ENCODE measurements at places on chromosomes 16 and 17.

DNA sequence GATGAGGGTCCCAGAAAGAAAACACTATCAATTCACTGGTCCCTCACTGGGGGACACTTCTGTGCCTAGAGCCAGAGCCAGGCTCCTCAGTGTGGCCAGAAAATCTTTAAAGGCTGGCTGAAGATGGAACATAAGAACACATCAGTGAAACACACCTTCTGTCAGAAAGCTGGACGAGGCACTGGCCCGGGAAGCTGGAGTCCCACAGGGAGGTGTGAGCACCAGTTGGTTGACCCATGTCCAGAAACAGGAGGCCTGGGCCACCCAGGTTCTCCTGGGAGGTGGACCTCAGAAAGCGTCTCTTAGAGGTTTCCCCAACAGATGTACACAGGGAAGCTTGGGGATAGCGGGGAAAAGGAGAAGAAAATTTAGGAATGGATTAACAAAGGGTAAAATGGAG lies 56.2 kb upstream of the ALDH3A2 start:
- DNase-seq, result no peak

DNA sequence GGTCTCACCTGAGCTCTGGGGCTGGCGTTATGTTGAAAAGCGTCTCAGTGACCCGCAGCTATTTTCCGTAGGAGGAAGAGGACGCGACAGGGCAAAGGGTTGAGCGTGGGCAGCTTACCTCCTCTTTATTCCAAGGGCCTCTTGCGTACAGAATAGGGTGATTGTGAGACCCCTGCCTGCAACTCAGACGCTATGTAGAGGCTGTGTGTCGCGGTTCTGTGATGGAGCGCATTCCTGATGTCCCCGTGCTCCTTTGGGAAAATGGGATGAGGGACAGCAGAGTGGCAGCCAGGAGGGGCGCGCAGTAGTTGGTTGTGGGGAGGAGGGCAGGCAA lies 531 bp upstream of the CDH8 start:
- DNase-seq, result no peak

DNA sequence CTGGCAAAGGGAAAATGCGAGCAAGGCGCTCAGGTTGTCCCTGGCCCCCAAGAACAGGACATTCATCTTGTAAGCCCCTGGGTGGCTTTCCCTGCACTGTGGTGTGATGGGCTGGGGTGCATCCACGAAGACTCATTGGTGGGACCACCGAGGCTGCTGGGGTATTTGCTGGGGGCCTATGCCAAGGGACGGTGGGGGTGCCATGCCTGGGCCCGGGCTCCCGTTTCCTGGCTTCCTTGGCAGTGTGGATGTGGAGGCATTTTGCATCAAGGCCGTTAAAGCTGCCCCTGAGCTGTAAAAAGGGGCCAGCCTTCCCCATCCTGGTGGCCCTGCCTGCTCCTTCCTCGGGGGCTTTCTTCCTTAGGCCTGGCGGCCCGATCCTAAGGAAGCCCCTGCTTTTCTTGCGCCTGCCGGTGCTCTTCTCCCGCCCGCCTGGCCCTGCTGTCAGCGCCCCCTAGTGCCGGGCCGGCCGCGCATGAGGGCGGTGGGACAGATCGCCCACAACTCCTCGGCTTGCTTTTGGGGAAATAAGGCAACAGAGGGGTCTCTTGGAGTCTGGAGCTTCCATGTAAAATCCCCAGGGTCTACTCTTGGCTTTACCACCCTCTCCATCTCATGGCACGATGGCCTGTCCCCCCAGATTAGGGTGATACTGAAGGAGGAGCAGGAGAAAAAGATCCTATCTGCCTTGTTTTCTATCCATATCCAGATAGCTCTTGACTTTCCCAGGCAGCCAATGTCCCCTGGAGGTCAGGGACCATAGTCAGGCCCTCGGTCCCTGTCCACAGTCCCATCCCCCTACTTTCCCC lies 9.8 kb upstream of the TBX2 start:
- DNase-seq, result peak; percentile 74

DNA sequence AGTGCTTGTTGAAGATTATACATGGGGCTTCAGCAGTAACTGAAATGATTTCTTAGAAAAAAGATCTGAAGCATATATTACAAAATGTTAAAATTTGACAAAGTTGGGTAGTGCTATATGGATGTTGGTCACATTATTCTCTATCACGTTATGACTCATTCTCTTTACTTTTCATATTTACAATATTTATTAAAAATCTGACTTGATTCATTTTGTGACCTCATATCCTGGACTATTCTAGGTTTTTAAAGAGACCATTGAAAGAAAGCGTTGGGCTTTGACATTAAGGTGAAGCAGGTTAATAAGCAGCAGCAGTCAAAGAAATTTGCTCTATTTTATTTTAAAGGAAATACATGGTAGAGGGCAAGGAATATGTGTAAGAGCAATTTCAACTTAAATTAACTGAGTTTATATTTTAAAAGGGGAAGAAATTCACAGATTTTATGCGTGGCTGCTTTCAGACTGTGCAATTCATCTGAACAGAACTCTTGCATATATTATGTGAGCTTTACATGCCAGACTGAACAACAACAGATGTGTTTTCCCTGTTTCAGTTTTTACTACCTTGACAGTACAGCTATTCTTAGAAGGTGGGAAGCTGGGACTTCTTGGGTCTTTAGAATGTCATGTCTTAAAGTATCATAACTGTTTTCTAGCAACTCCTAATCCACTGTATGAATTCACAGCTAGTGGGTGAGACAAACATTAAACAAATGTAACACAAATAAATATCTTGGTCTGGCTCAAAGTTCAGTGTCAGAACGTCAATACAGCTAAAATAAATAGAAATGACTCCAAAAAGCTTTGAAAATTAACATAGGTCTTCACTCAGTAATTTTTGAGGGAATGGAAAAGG lies 10.4 kb upstream of the FAM20A start:
- no peak for DNase-seq

DNA sequence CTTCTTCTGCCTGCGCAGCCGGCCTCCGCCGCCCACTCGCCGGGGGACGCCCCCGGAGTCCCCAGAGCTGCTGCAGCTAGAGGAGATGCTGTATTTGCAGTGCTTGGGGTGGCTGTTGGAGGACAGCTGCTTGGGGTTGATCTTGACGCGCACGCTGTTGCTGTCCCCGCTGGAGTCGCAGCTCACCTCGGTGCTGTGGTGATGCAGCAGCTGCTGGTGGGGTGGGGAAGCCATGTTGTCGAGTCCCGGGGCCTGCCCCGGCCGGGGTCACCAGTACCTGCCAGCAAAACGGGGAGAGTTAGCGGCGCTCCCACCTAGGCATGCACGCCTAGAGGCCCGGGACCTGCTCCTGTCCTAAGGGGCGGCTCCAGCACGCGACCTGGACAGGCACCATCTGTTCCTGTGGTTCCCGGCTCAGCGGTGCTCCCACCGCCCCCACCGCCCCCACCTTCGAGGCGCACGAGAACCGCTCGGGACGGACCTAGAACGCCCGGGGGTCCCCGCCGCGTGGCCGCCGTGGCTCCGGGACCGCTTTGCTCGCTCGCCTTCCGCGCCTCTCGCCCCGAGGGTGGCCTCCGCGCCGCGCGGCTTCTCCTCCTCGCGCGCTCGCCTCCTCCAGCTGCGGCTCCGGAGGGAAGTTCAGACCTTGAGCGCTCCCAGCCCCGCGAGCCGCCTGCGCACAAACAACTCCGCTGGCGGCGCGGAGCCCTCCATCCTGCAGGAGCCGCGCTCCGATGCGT lies 863 bp downstream of the ADCY9 start:
- DNase-seq, result peak; percentile 68

DNA sequence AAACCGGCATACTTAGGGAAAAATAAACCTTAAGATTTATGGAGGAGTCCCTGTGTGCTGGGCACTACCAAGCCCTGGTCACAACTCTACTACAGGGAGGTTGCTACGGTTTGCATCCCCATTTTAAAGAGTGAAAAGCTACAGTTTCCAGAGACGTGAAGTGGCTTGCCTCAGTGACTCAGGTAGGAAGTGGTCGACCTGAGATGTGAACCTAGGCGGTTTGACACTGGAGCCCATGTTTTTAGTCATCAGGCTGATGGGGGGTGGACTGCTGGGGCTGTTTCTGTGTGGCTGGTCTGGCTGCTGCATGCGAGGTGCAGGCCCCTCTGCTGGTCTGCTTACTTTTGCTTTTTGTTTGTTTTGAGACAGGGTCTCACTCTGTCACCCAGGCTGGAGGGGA lies 6.6 kb downstream of the COX6A2 start:
- peak; percentile 79 for DNase-seq
